ENCODE measurements at places on chromosomes 5 and 9. TPM values are rescaled to one million over a fixed set of nuclear protein-coding genes. Genes with fewer than 3 reads are reported as not detected.

ELL2 gene
- 75.0 TPM for total RNA-seq

NOXA1 gene
- total RNA-seq = 1.0 TPM

NR5A1 gene
- not detected for total RNA-seq

ALDOB gene
- not detected for total RNA-seq

DNA sequence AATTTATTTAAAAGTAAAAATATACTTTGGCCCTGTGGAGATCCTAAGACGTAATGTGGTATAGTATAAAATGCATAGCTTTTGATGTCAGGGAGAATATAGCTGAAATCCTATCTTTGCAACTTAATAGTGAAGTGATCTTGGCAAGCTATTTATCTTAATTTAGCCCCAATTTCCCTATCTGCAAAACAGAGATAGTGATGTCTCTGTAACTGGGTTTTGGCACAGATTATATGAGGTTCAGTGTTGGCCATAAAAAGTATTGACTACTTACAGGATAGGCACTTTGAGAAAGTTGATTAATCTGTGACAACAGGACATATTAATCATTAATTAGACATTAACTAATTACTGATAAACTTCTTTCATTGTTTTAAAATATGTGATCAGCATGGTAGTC is 89.2 kb downstream of the ISL1 start:
- no peak overlapping the region for H3K27ac ChIP-seq
- H3K36me3 ChIP-seq = no peaks in the 10 kb centered on the region
- no peaks in the 10 kb centered on the region for H3K27me3 ChIP-seq
- no peak overlapping the region for H3K4me3 ChIP-seq
- no peaks in the 10 kb centered on the region for H3K4me1 ChIP-seq

DNA sequence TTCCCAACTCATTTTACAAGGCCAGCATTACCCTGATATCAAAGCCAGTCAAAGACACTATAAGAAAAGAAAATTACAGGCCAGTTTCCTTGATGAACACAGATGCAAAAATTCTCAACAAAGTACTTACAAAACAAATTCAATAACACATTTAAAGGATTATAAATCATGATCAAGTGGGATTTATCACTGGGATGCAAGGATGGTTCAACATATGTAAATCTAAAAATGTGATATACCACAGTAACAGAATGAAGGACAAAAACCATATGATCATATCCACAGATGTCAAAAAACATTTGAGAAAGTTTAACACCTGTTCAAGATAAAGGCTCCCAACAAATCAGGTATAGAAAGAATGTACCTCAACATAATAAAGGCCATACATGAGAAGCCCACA is 130.6 kb downstream of the NDUFS4 start:
- no peak overlapping the region for H3K27ac ChIP-seq
- H3K4me3 ChIP-seq = no peak overlapping the region
- H3K27me3 ChIP-seq = no peaks in the 10 kb centered on the region
- no peaks in the 10 kb centered on the region for H3K4me1 ChIP-seq

- H3K4me3 ChIP-seq = no peak overlapping the region
- H3K27ac ChIP-seq = peak overlapping the region; percentile 6
- H3K4me1 ChIP-seq = peaks cover 6% of the 10 kb centered on the region
- no peaks in the 10 kb centered on the region for H3K36me3 ChIP-seq
Measured at GRCh38 chr5:65482736-65483545, 1.2 kb upstream of the ADAMTS6 start.

DNA sequence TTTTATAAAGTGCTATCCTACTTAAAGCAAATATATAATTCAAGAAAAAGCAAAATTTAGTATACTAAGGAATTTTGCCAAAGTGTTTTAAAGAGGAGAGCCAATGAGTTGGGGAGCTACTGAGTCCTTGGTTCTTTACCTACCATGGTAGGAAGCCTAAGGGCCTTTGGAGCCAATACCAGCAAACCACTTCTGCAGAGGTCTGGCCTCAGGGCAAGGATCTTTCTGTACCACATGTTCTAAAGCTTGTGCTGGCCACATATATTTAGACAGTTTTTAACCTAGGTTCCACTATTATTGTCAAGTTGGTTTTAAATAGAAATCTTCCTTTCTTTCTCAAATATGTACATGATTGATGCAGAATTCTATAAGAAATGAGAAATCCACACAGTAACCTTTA is 172.3 kb upstream of the NREP start:
- H3K4me3 ChIP-seq = no peak overlapping the region
- peaks cover 5% of the 10 kb centered on the region for H3K27me3 ChIP-seq
- no peak overlapping the region for H3K27ac ChIP-seq
- no peaks in the 10 kb centered on the region for H3K4me1 ChIP-seq
- DNase-seq = no peak

Measured in activated naive CD4-positive, alpha-beta T cell treated with anti-CD3 and anti-CD28 coated beads for 36 hours (primary cell).